ENCODE measurements at places on chromosomes 2 and 18.

GRCh38 chr2:239369631-239370161 lies 31.1 kb downstream of the HDAC4 start:
- peak; percentile 75 for DNase-seq

- DNase-seq: peak; percentile 68
Observed at GRCh38 chr2:195898505-195899191, 170.0 kb downstream of the DNAH7 start.

DNA sequence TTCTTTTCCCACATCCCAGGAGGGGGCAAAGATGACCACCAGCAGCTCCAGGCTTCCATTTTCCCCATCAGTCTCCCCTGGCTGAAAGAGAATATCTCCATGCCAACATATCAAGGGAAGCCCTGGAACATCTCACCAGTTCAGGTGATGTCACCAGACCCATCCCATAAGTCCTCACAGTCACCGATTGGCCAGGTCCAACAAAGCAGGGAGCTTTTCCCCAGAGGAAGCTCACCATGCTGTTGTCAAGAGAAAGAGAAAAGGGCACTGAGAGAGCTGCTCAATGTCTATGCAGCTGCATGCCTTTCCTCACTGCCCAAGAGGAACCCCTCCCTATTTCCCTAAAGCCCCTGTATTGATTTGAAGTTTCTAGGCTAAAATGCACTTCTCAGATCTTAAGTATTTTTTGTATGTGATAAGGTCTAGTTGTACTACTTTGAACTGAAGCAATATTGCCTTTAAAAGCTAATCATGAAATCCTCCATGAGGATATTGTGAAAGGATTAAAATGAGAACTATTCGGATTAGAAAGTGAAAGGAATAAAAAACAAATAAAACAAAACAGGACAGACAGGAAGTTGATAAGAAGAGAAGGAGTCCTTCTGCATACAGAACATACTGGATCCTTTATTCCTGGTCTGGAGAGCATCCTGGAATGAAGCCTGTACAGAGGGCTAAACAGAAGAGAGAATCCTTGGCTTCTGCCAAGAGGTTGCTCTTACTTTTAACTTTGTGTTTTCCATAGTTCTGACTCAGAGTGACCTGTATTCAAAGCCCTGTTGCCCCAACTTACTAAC lies 45.2 kb upstream of the CTIF start:
- no peak for DNase-seq

DNA sequence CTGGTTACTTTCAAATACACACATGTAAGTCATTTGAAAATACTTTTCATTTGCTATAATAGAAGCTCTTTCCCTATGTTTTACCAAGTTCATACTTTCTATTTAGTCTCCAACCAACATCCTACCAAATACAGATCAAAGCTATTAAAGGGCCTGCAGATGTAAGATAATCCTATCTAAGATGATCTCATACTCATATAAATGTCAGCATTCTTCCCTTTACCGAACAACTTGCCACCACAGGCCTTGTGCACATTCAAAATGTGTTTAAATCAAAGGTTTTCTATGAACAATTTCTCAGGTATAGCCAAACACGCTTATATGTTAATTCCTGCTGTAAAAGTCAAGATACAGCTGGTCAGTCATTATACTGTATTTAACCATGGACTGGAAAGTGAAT lies 23.3 kb downstream of the KCTD18 start:
- DNase-seq: no peak

DNA sequence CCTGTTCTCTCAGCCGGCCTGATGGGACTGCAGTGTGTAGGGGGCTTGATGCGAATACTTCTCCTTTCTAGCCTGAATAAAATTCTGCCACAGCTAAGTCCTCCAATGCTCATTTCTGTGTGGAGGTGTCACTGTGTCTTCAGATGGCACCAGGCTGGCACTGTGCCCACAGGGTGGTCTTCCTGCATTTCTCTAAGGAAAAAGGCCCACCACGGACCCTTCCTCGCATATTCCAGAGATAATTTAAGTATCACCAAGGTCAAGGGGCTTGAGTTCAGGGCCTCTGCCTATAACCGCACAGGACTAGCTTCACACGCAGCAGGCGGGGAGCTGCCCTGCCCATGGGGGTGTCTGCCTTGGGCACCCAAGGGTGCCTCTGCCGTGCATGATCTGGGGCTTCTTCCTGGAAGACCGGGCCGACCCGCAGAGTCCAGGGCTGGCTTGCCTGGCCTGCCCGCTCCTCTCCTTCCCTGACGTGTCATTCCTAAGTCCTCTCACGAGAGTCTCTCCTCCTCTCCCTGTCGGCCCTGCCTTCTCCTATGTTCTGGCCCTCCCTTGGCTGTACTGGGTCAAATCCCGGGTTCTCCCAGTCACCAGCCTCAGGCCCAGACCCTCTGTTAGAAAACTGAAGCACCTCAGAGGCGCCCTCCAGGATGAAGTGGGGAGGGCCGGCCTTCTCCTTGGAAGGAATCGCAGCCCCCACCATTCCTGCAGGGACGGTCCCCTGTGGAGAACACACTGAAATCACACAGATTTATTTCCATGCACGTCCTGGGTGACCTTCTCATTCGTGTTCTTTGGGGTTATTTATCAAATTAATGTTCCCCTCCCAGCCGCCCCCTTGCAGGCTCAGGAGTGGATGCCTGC lies 48.9 kb upstream of the PXDN start:
- no peak for DNase-seq

- DNase-seq: no peak
Observed at GRCh38 chr2:75173740-75174139, 25.6 kb downstream of the TACR1 start.

DNA sequence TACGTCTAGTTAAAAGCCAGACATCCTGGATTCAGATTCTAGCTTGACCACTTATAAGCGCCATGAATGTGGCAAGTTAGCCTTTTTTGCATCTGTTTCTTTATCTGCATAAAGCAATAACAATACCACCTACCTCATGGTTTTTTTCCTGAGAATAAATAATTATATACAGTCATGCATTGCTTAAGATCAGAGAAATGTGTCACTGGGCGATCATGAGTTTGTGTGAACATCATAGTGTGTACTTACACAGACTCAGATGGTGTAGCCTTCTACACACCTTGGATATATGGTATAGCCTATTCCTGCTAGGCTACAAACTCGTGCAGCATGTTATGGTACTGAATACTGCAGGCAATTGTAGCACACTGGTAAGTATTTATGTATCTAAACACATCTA lies 84.7 kb upstream of the PELI1 start:
- DNase-seq: no peak

GRCh38 chr2:134774786-134775641 lies 56.2 kb upstream of the TMEM163 start:
- no peak for DNase-seq

DNA sequence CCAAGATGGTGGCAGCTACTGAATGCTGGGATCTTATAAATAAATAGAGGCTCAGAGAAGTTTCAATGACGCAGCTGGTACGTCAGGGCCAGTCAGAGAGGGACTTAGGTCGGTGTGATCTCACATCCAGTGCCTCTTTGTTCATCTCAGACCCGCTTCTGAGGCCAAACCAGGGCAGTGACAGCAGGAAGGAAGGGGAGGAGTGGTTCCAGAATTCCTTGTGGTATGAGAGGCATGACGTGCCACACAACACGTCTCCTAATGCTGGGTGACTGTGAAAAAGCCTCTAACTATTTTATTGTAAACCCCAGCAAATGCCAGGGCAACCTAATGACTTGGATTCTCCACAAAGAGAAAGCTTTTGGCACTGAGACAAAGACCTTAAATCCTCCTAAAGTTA lies 423.3 kb downstream of the LPIN1 start:
- DNase-seq: no peak

- peak; percentile 62 for DNase-seq
Observed at GRCh38 chr2:222423632-222424275, 589 bp upstream of the SGPP2 start.

DNA sequence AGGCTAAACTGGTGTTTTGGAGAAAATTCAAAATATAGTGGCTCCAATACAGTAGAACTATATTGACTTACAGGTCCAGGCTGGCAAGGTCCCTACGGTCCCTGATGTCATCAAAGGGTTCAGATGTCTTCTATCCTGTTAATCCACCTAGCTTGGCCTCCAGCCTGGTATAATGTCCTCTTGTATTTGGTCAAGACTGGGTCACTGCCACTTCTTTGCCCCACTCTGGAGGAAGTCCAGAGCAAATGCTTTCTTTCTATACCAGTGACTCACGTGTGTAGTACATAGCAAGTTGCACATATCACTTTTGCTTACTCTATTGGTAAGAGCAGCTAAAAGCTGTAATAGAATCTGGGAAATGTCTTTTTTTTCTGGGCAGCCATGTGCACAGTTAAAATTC lies 80.8 kb downstream of the LCLAT1 start:
- no peak for DNase-seq

DNA sequence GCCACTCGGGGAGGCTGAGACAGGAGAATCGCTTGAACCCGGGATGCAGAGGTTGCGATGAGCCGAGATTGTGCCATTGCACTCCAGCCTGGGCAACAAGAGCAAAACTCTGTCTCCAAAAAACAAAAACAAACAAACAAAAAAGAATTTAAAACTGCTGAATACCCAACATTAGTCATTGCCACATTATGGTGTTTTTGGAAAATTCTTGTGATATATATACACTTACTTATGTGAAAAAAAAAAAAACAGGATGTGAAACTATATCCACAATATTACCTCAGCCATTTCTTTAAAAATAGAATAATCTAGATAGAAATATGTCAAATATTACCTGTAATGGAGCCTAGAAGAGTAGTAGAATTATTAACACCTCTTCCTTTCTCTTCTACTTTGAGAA lies 288.3 kb upstream of the FN1 start:
- no peak for DNase-seq

DNA sequence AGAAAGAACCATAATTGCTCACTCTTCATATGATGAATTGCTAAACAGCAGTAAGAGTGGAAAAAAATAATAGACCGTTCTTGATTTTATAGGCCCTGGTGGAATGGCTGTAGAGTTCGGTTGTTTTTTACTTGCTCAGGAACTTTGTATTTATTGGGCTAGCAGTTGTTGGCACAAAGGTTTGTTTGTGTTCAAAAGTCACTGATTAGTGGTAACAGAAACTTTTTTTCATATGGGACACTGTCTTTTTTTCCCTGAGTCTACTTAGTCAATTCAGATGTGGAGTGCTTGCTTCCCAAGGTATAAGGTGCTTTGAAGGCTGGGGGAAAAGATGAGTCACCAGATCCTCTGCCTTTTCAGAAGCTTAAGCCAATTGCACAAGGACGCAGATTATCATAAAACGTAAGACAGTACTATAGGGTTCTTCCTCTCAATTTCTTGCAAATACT lies 25.8 kb downstream of the PHLPP1 start:
- no peak for DNase-seq

DNA sequence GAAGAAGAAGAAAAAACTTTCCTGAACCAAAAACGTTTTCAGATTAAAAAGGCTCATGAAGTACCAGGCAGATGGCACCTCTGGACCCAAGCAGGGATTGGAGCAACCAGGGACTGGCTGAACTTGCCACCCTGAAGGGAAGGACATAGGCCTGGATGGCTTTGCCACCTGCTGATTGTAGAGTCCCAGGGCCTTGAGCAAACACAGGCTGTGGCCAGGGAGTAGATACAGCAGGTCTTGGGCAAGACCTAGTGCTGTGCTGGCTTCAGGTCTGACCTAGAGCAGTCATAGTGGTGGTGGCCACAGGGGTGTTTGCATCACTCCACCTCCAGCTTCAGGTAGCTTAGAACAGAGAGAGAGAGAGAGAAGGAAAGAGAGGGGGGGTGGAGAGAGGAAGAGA lies 231.5 kb upstream of the FBXO11 start:
- DNase-seq: no peak

DNA sequence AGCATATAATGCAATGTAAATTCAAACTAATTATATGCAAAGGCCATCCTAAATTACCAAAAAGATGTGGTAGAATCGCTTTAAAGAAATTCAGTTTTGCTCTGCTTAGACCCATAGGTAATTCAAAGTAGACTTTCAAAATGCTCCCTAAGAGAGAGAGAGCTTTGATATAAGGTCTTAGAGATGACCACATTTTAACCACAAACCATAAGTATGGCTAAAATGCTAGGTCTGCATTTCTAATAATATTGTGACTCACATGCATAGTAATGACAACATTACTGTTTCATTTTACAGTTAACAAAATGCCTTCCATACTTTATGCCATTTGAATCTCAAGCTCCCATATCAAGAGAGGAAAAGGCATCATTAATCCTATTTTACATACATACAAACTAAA lies 144.5 kb downstream of the RAD51AP2 start:
- no peak for DNase-seq

Data from lower lobe of right lung (tissue), 2 donors.